ENCODE measurements at places on chromosomes 11 and 22.

- no peak for DNase-seq
Observed at GRCh38 chr22:30452861-30453260, 19.0 kb downstream of the SEC14L3 start.

DNA sequence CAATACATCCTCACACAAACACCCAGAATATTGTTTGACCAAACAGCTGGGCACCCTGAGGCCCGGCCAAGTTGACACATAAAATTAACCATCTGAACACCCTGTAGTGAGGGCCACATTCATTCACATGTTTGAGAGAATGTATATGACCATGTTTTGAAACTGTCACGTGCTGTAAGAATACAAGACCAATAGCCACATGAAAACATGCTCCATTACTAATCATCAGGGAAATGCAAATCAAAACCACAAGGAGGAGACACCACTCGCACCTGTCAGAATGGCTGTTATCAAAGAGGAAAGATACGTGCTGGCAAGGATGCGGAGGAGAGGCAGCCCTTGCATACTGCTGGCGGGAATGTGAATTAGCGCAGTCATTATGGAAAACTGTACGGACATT lies 38.3 kb upstream of the IGSF9B start:
- no peak for DNase-seq

DNA sequence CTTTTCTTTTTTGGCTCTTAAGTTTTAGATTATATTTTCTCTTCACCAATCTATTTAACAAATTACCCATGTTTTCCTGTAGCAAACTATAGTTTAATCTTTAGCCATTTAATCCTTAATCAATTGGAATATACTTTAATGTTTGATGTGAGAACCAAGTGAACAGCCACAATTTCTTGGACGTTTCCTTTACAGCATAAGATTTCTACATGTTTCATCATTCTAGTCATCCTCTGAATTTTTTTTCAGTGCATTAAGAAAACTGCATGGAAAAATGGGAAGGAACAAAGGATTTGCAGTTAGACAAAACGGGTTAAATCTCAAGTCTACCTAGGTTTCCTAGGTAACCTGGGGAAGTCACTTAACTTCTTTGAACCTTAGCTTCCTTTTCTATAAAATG lies 507.1 kb upstream of the CCDC90B start:
- no peak for DNase-seq

DNA sequence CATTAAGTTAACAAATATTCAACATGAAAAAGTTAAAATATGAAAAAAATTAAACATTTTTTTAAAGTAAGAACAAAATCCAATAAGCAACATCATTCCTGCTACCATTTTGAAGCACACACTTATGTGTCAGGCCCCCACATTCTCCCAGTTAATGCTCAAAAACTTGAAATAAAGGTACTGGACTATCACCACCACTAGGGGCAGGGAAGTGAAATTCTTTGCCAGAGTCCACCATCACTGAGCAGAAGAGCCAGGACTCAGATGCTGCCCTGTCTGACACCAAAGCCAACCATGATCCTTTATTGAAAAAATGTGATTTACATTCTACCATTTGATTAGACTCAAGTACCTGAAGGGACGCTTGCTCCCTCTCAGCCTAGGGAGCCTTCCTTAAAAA lies 39.1 kb downstream of the PITPNB start:
- DNase-seq, result peak; percentile 49

GRCh38 chr22:48632646-48633246 lies 1194.9 kb downstream of the BRD1 start:
- no peak for DNase-seq

DNA sequence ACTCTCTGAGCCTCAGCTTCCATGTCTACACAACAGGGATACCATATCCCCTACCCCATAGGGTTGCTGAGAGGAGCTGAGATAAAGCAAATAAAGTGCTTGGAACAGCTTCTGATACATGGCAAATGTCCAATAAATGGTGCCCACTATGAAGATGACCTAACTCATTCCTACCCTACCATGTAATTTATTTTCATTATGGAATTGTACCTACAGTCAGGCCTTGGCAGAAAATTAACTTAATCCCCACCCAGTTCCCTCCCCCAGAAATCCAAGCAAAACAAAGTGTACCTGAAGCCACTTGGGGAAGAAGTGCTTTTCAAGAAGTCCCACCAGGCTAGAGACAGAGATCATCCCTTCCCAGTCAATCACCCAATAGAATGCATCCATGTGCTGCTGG lies 10.8 kb downstream of the SRRD start:
- DNase-seq, result no peak

All from fibroblast of lung (primary cell).